ENCODE measurements at places on chromosomes 11 and 22.

DNA sequence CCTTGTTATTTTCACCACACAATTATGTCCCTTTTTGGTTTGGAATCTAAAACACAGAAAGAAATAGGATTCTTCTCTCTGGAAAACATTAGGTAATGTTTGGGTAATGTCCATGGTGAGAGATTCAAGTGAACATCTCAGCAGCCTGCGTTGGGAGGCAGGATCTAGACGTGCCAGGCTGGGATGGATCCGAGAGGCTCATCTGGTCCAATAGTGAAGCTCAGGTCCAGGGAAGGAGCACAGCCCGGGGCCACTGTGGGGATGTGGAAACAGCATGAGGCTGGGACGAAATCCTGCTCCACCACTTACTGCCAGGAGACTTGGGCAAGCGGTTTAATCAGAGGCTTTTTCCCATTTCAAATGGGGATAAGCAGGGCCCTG lies 109.9 kb downstream of the CSNK2A3 start:
- DNase-seq, result no peak

DNA sequence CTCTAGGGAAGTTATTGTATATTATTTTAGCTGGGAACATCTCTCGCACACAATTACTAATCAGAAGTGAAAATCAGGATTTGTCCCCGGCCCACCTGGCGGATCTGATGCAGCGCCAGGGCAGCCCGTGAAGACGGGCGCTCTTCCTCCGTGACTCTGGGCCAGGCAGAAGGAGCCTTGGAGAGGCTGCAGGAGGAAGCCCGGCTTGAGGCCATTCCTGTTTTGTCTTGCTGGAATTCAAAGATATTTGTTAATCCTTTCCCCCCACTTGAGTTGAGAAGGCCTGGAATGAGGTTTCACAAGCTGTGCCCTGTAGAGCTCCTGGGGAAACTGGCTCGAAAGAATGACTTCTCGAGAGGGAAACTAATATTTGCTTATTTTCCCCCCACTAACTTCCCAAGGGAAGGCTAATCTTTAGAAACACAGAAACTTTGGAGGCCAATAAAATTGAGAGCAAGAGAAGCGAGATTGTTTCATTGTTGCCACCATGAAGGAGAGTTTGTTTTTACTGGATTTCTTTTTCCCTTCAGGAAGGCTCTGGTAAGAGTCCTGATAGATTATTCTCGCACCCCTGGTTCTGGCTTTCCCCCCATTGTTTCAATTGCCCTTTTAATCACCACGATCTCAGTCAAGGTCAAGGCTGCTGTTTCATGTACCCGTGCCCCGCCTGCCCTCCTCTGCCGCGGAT lies 92.8 kb upstream of the SEPTIN5 start:
- DNase-seq, result no peak

- no peak for DNase-seq
Measured at GRCh38 chr11:28679795-28680468, 571.7 kb downstream of the METTL15 start.

GRCh38 chr11:42631220-42631843 lies 680.5 kb upstream of the API5 start:
- DNase-seq, result no peak

DNA sequence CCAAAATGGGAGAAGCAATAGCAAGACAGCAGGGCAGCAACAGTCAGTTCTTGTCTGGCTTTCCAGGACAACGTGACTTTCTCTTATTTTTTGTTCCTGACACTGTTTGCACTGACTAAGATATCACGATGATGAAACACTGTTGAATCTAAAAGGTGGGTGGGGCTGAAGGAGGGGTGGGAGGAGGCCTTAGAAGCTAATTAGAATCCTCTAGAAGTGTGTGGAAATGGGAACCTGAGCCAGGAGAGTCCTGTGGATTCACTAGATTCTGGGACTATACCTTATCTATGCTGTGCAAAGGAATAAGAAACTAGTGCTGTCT lies 300.3 kb downstream of the ST3GAL4 start:
- no peak for DNase-seq

GRCh38 chr22:36328635-36329253 lies 59.0 kb downstream of the MYH9 start:
- no peak for DNase-seq

DNA sequence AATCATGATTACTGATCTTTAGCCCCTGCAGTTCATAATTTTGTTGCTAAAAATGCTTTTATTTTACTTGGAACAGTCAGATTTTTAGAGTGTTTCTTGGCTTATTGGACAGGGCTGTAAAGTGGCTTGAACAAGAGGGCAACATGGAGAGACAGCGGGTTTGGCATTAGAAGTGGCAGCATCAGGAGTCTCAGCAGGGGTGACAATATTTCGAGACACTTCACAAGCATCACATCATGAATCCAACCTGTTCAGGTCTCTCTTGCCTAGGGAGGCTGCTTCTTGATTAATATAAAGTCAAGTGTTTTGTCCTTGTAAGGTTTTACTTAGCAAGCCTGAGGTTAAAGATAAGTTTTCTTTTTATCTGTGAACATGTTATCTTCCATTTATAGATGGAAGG lies 2249.5 kb downstream of the LRRC4C start:
- DNase-seq, result no peak

DNA sequence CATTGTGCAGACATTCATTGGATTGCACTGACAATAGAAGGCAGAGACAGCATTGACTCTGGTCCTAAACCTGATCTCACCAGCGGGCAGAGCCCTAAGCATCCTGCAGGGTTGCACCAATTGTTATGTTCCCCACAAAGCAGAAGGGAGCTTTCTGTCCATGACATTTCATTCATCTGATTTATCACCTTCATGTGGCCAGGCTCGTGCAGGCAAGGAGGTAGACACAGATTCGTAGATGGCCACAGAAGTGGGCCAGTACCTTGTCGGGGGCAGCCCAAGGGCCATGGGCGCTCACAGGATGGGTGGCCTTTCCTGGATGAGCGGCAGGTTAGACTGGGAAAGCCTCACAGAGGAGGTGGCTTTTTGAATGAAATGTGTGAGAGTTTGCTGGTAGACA lies 2.9 kb downstream of the TSKU start:
- DNase-seq, result no peak

GRCh38 chr11:121309688-121310087 lies 17.1 kb downstream of the SC5D start:
- no peak for DNase-seq

DNA sequence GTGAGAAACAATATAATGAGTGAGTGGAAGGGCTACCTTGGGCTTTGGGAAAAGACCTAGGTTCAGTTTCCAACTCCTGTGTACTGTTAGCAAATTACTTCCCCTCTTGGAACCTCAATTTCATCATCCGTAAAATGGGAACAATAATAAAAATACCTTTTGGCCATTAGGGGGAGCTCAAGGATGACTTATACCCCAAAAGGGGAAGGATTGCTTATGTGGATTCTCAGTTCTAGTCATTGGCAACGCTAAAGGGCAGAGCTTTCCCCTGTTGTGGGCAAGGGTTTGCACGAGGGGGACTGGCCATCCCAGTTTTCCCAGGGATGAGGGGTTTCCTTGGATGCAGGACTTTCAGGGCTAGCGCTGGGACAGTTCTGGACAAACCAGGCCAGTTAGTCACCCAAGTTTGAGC lies 3.1 kb upstream of the COMMD9 start:
- peak; percentile 39 for DNase-seq

DNA sequence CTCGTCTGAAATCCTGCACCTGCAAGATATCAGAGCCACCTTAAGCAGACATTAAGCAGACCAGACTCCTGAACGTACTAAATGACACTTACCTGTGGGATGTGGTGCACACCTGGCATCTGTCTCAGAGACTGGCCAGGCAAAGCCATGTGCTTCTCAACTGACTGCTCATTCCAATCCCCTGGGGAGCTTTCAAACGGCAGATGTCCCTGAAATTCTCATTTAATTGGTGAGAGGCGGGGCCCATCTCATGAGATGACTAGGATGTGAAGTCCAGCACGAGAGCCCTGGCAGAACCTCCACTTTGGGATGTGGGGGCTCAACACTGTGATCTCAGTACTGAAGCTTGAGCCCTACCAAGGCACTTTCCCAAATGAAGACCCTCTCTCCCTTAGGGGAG lies 84.9 kb upstream of the HMGXB4 start:
- DNase-seq, result no peak

GRCh38 chr11:15146271-15147003 lies 31.7 kb downstream of the INSC start:
- DNase-seq, result no peak

- no peak for DNase-seq
Measured at GRCh38 chr11:24478718-24479117, 18.1 kb upstream of the LUZP2 start.

GRCh38 chr22:27647540-27647939 lies 154.0 kb downstream of the MN1 start:
- DNase-seq, result no peak

- no peak for DNase-seq
Measured at GRCh38 chr11:32136657-32137056, 45.8 kb downstream of the RCN1 start.

DNA sequence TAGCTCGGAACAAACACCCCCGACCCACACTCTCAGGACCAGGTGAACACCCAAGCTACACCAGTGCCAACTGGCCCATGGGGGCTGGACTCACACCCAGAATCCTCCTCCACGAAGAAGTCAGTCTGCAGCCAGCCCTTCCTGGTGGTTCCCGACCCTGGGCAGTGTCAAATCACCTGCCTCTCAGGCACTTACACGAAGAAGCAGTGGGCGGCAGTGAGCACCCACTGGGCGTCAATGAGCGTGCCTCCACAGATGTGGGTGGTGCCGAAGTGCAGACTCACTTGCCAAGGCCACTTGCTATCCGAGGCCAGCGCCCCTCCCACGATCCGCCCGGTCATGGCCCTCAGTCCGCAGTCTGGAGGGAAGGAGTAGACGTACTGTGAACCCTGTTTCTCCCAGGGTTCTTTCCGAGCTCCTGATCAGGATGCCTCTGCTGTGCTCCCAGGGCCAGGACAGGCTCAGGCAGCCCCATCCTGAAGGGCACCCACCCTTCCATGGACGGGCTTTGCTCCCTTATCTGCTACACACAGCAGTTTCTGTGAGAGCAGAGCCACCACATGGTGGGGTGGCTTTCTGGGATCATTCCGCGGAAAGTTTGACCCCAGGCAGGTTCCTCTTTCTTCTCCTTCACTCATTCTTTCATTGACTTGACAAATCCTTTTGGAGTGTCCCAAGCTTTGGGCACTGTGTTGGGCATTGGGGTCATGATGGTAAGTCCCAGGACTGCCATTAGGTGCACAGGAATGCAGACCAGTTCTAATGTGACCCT lies 19.4 kb downstream of the TMPRSS13 start:
- DNase-seq, result no peak

DNA sequence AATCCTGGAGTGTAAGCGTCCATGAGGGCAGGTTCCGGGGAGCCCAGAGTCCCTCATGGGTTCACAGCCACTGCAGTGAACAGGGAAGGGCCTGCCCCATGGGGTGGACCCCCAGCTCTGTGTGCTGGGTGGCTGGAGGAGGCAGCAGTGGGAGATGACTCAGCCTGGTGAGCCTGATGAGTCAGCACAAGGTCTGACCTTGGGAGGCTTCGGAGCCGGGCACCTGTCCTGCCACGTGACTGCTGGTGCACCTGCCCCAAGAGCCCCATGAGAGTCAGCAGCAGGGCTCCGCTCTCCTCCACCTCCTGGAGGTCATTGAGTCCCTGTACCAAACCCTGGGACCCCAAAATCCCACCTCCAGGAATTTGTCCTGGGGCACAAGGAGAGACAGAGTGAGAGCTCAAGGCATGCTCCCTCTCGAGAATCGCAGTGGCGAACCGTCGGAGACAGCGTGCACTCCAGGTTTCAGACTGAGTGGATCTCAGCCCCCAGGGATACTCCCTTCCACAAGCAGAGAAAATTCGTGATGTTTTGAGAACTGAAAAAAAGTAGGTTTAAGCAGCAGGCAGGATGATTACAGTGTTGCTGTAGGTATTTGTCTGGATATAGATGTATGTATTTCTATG lies 1221.7 kb downstream of the BRD1 start:
- no peak for DNase-seq

GRCh38 chr11:57536947-57537619 lies at the start of gene SMTNL1:
SMTNL1 (plus strand) TSS chr11:57537595; CDS start chr11:57542643, 5,048 bp downstream.
- DNase-seq, result no peak

DNA sequence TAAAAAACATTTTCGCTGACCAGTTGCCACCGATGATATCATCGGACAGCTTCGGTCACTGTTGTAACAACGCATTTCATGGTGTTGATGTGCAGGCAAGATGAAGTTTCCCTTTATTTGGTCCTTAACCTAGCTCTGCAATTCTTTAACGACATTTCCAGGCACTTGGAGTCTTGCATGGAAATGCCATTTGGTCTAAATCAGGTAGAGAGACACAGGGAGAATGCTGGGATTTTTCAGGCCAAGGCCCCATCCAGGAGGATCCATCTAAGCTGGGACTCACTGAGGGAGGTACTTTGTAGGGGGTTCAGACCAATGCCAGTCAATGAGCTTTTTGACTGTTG lies 121.5 kb upstream of the RCN1 start:
- DNase-seq, result no peak

- no peak for DNase-seq
Measured at GRCh38 chr22:28874811-28875320, 8.5 kb upstream of the ZNRF3 start.

GRCh38 chr11:78336877-78337553 lies 80.6 kb downstream of the GAB2 start:
- no peak for DNase-seq
